ENCODE measurements at places on chromosomes 16 and 17. TPM values are rescaled to one million over a fixed set of nuclear protein-coding genes. Genes with fewer than 3 reads are reported as not detected.

GRCh38 chr16:23902748-23903414 lies 67.1 kb downstream of the PRKCB start:
- DNase-seq: no peak

DNA sequence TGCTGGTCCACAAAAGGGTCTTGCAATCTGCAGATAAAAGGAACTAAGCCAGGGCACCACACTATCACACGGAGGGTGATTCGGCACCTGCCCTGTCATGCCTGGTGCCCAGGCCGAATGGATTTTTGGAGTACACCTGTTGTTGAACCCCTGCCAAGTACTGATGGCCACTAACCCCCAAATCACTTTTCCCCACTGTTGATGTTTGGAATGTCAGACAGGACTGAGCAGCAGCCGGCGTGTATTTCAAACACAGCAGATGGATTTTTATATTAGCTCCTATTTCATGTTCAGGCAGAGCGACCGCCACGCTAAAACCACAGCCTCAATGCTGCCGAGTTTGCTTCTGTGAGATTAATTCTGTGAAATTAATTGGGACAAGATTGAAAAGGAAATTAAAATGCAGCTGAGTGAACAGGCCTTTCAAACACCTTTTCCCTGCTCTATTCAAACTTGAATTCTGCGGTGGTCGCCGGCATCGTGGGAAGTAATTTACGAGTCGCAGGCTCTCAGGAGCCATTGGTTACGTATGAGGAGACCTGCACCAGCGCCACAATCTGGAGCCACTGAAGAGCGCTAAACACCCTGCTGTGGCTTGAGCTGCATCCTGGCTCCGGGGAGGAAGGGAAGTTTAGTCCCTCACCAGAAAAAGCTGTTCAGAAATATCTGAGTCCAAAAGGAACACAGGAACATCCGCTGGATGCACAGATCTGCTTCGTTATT lies 48.5 kb downstream of the SNX11 start:
- no peak for DNase-seq

GRCh38 chr16:75238853-75239541 lies 12.4 kb downstream of the BCAR1 start:
- no peak for DNase-seq

DNA sequence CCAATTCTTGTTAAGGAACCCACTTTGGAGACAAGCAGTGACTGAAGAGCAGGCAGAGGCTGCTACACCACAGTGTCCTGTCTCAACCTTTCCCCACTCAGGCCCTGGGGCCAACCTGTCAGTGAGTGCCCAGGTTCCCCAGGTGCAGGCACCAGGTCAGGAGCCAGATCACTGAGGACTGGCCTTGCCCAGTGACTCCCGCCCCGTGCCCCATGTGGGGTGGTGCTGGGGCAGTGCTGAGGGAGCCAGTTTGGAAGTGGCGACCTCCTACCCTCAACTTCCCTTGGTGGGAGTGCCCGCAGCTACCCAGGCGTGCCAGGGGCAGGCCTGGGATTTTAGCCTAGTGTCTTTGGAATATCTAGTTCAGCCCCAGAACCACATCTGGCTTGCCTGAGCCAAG lies 29.3 kb downstream of the SREBF1 start:
- DNase-seq: no peak

DNA sequence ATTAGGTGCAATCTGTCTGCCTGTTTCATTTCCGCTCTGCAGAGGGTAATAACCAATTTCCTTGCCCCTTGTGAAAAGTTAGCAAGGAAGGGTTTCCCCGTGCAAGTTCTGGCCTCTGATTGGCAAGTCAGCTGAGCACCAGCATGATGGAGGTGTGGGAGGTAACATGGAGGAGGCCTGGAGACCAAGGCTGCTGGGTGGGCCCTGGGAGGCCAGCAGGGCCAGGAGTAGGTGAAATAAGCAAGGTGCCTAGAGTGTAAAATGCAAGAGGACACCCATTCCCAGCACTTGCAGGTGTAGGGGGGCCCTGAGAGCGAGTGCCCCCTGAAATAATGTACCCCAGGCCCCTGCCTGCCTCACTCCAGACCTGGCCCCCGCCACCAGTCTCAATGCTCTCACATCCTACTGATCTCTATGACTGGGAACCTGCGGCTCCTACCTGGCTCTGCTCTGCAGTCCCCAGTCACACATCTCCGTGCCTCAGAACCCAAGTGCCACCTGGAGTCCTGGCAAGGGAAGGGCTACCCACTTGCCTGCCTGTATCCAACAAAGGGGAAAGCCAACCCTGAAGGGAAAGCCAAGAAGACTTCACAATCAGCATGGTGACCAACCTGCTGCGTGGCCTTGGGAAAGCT lies 116.2 kb downstream of the C16orf78 start:
- no peak for DNase-seq

DNA sequence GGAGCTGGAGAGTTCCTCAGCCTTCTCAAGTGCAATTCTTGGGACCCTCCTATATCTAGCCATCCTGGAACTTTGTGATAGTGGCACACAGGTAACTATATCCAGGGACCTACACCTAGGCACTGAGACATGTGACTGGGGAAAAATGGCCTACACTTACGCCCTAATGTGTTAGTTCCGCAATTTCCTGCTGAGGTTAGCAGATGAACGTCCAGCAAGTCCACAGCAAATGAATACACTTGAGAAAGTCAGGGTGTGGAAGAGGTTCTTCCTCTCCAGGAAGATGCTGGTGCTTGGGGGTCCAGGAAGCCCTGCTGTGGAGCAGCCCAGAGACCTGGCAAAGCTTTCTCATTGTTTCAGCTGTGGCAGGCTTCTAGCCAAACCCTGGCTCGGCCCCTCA lies 20.8 kb downstream of the PIK3R5 start:
- no peak for DNase-seq

DNA sequence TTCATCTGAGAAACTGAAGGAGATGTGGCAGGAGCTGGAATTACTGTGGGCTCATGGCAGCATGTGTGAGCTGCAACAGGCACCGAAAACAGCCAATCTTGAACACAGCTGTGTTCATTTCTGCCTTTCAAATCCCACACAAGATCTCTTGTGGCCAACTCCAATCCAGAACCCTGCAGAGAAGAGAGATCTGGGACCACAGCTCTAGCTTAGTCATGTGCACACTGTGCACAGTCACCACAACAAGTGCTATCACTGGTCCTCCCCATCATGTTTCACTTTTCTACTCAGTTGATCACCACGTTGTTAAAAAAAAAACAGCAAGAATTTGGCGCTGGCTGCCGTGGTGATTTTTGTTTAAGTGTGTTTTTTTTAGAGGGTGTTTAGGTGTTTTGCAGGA lies 254.5 kb upstream of the ELAC2 start:
- DNase-seq: no peak

- no peak for DNase-seq
Observed at GRCh38 chr17:70378076-70378475, 208.7 kb downstream of the KCNJ2 start.

DNA sequence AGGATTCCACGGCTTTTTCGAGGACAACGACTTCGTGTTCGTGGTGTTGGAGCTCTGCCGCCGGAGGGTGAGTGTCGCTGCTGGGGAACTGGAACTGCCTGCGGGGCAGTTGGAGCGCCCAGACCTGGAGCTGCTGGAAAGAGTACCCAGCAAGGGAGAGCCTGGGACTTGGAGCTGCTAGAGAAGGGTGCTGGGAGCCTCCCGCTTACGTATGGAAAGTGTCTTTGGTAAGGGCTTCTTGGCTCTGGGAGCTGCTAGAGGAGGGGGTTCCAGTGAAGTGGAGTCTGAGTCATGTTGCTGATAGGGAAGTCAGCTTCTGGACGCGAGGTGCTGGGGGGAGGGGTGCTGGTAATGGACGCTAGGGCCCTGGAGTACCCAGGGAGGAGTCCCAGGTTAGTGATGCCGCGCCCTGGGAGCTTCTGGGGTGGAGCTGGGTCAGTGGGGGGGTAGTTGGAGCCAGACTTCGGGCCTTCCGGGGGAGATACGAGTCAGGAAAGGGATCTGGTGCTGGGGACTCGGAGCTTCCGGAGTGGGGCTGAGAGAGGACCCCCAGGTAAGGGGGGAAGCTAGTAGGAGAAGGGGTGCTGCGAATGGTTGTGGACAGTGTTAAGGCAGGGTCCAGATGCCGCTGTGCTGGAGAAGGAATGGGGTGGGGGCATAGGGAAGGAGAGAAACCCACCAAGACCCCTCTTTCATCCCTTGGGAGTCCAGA lies 741 bp downstream of the PLK1 start:
- DNase-seq: no peak

GRCh38 chr16:642189-643049 lies 791 bp downstream of the MCRIP2 start:
- DNase-seq: no peak

DNA sequence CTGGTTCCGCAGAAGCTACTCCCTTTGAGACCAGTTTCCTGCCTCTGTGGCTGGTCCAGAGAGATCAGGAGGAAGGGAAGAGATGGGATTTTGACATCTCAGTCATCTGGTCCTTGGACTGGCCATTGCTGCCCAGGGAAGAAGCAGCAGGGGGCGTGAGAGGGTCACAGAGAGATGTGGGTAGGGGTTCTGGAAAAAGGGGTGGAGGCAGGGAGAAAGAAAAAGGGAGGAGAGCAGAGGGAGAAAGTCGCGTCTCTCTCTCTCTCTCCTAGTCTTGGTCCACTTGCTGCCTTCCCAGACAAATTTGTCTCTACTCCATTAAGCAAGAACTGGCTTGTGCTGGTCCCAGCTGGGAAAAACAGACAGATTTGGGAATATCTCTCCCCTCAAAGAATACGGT lies 4.4 kb downstream of the SHBG start:
- DNase-seq: no peak

The CYGB gene
- 16.1 TPM for polyA plus RNA-seq

The ZP2 gene
- polyA plus RNA-seq: 0.23 TPM

The DHX58 gene
- 12.0 TPM for polyA plus RNA-seq

The CLEC18A gene
- 46.1 TPM for polyA plus RNA-seq

The GPR179 gene
- 0.11 TPM for polyA plus RNA-seq

The CACNG5 gene
- polyA plus RNA-seq: 3.0 TPM

The OR1A1 gene
- 0.05 TPM for polyA plus RNA-seq

All from left renal pelvis (tissue), 4 donors.